Activated T-cell treated with anti-CD3 and anti-CD28 coated beads for 48 hours (primary cell): ENCODE measurements at places on chromosomes 5 and 9.

DNA sequence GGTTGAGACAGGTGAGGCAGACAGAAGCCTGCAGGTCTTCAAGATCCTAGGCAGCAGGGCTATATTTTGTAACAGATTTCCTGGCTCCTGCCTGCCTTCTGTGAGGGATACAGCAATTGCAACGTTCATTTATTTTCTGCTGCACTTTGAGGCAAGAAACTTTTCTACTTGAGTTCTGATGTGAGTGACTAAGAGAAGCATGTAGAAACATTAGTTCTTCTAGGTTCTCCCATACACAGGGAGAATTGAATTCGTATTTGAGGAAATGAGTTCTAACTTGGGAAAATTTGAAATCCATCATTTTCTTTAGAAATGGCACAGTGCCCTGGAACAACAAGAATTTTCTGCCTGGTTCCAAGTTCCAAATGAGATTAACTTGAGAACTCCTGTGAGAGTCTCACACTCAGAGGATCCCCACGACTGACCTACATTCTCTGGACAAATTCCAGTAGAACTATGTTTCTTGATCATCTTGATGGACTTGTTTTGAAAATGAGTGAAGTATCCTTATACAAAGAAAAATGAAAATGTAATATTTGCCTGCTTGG, 15.0 kb downstream of the MAMDC2 start:
- no peak for DNase-seq

DNA sequence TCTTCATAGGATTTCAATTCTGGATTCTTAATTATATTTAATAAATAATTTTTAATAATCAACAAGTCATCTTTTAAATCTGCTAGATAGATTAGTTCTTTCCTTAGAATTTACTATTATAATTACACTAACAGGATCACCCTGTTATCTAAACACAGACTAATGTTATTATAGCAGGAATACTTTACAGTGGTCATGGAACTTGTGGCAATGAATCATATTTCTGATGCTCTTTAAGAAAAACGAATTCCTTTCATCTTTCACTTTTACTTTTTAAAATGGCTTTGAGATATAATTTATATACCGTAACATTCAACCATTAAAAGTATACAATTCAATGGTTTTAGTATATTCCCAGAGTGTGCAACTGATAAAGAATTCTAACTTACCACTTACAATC, 29.7 kb upstream of the CDK5RAP2 start:
- no peak for DNase-seq

GRCh38 chr5:139642891-139643871, 5.0 kb upstream of the CXXC5 start:
- DNase-seq: no peak

DNA sequence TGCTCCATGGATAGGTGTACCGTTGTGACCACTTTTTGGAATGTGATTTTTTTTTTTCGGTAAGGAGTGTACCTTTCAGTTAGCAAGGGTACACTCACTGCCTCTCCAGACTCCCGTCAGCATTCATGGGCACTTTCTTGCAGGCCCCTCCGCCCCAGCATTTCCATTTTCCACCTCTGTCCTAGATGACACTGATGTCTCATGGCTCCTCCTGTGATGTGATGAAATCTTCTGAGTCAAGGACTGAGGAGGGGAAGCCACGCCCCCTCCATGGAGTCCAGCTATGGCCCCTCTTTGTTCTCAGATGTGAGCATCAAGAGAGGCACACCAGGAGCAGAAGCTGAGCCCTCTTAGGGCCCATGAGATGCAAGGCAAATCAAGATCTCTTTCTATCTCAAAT, 61.8 kb downstream of the CTSL start:
- DNase-seq: no peak

DNA sequence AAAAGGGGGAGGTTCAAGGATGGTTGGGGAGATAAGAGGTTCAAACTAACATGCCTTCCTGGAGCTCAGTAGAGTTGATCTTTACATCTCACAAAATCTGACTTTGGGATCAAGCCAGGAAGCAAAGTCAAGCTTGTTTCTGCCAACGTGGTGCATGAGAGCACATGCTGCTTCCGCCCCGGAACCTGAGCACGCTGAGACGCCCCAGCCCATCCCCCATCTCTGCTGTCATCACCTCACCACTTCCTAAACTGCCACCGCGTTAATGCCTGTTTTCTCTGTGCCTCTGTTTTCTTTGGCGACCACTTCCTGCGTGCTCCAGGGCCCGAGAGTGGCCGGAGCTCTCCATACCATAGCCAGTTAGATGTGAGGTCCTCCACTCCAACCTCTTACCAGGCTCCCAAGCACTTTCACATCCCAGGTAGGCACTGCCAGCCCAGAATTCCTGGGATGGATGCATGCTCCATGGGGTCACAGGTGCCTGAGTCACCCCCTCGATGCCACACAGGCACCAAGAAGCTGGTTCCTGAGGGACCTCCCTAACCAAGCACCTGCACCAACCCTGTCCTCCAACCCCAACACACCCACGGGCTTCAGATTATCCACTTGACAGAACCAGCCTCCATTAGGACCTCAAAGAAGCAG, 31.2 kb upstream of the AFAP1L1 start:
- DNase-seq: peak; percentile 51

- no peak for DNase-seq
Observed at GRCh38 chr5:59486508-59486907, 407.0 kb downstream of the PDE4D start.

DNA sequence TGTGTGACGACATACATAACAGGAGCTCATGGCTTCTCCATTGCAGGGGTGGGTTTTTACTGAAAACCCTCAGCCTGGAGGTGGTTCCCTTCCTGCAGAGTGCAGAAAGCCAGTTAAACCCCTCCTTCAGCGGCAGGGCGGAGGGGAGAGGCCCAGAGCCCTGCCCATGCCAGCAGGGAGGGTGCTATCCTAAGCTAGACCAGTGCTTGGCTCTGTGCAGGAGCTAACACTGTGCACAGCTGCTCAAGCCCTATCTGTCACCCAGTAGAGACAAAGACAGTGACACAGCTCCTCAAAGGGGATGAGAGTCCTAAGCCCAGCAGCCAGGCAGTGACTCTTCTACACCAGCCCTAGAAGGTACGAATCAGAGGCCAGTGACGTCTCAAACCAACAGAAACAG, 70.0 kb upstream of the ZSWIM6 start:
- DNase-seq: no peak

DNA sequence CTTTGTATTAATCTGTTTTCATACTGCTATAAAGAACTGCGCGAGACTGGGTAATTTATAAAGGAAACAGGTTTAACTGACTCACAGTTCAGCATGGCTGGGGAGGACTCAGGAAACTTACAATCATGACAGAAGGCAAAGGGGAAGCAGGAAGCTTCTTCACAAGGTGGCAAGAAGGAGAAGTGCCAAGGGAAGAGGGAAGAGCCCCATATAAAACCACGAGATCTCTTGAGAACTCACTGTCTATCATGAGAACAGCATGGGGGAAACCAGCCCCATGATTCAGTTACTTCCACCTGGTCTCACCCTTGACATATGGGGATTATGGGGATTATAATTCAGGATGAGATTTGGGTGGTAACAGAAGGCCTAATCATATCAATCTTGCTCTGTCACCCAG, 60.9 kb upstream of the CHD1 start:
- DNase-seq: no peak

- no peak for DNase-seq
Observed at GRCh38 chr5:140391732-140392131, 9.9 kb upstream of the ANKHD1 start.

GRCh38 chr5:152331006-152331405, 74.1 kb downstream of the NMUR2 start:
- no peak for DNase-seq
